ENCODE measurements at places on chromosomes 12 and 14.

GRCh38 chr14:91893007-91893406 is 25.7 kb upstream of the TC2N start:
- peak; percentile 11 for DNase-seq

- no peak for DNase-seq
Observed at GRCh38 chr12:113201187-113202177, 16.0 kb downstream of the RITA1 start.

- no peak for DNase-seq
Observed at GRCh38 chr12:2537868-2538541, 256.8 kb upstream of the FKBP4 start.

DNA sequence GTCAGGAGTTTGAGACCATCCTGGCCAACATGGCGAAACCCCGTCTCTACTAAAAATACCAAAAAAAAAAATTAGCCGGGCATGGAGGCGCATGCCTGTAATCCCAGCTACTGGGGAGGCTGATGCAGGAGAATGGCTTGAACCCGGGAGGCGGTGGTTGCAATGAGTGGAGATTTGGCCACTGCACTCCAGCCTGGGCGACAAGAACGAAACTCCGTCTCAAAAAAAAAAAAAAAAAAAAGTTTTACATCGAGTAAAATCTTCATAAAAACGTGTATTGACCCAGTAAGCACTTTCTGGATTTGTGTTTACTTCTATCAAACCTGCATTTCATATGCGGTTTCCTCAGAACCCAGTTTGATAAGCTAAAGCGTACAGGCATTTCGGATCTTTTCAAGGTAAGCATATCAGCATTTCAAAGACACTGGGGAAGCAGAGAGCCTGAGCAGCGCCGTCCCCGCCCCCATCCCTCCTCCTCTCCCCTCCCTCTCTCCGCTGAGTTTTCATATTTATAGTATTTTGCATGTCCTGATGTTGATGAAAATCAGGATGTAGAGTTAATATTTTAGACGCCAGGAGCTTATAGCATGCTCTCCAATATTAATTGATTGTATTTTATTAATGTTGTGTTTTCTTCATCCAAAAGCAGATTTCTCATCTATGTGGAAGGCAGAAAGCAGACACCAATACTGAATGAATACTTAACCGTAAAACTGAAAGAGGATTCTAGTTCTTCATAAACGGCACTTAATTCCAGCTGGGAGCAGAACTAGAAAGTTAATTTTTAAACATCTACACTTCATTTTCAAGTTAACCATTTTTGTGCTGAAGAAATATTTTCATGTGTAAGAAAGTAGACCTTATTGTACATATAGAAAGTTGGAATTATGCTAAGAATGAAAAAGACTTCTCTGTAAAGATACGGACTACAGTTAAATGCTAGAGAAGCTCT is 9.2 kb upstream of the HIP1R start:
- DNase-seq, result no peak

- DNase-seq, result peak; percentile 9
Observed at GRCh38 chr12:39145175-39145999, 240.0 kb upstream of the CPNE8 start.

DNA sequence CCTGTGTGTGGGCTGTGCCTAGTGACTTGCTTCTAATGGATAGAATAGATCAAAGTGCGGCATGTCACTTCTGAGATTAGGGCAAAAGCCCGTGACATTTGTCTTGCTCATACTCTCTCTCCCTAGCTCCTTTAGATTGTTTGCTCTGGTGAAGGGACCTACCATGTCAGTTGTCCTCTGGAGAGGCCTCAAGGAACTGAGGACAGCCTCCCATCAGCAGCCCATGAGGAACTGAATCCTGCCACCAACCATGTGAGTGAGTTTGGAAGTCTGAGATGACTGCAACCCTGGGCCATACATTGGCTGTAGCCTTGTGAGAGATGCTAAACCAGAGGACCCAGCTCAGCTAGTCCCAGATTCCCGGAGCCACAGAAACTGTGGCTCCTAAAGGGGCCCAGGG is 101.6 kb upstream of the ESRRB start:
- peak; percentile 7 for DNase-seq
